ENCODE measurements at places on chromosomes 16 and 17.

GRCh38 chr17:78839762-78840529 is 668 bp downstream of the USP36 start:
- peak; percentile 58 for DNase-seq

DNA sequence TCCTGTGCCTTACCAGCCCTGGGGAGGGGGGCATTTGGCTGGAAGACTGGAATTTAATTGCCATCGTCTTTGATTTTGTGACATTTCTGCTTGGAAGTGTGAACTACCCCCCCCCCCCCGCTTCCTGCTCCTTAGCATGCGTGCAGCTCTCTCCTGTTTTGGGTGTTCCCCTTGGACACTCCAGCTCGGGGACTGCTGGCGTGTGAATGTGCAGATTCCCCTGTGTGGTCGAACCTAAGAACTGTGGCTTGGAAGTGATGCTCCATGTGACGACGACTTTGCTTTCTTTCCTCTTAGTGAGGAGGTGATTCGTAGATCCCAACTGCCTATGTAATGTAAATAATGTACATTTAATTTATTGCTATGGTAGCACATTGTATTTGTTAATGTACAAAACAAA is 26.1 kb downstream of the OR1D5 start:
- no peak for DNase-seq

GRCh38 chr17:2337544-2338314 is 428 bp downstream of the SGSM2 start:
- DNase-seq = peak; percentile 61

- DNase-seq = no peak
These were observed 10.6 kb downstream of the SLC16A3 start for GRCh38 chr17:82239401-82239925.

GRCh38 chr17:66002812-66003211 is 189.1 kb downstream of the CEP112 start:
- no peak for DNase-seq

GRCh38 chr16:74635303-74635702 is 28.4 kb upstream of the GLG1 start:
- DNase-seq = no peak

GRCh38 chr16:72457243-72457940 is 285.4 kb upstream of the PMFBP1 start:
- DNase-seq = no peak

- DNase-seq = no peak
These were observed 21.2 kb upstream of the BCAS3 start for GRCh38 chr17:60656499-60656898.

DNA sequence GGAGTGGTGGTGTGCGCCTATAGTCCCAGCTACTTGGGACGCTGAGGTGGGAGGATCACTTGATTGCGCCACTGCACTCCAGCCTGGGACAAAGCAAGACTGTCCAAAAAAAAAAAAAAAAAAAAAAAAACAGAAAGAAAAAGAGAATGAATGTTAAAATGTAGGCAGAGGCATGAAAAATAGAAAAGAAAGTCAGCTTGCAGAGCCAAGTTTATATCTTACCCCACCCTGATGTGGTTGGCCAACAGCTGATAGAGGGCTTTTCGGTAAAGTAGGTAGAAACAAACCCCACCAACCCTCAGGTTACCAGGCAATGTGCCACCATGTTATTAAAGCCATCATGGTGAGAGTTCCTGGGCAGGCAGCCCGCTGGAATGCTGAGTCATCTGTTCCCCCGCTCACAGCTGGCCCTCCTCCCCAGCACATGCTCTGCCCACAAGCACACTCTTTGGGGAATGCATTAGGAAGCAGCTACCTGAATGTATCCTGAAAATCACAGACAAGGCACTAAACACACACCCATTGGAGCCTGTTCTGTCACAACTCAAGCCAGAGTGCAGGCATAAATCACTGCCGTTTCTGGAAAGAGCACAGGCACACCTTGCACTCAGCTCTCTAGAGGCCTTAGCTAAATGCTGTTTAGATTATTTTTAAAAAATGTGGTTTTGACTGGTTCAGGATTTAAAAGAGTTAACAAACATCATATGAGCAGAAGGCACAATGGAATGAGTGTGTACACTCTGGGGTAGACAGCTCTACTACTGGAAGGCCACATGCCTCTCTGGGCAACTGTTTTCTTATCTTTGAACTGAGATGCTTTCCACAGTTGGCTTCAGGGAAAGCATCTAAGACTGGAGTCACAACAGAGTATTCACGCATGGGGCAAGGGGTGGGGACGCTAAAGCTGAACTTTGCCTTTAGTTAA is 128.5 kb downstream of the PARN start:
- peak; percentile 10 for DNase-seq

DNA sequence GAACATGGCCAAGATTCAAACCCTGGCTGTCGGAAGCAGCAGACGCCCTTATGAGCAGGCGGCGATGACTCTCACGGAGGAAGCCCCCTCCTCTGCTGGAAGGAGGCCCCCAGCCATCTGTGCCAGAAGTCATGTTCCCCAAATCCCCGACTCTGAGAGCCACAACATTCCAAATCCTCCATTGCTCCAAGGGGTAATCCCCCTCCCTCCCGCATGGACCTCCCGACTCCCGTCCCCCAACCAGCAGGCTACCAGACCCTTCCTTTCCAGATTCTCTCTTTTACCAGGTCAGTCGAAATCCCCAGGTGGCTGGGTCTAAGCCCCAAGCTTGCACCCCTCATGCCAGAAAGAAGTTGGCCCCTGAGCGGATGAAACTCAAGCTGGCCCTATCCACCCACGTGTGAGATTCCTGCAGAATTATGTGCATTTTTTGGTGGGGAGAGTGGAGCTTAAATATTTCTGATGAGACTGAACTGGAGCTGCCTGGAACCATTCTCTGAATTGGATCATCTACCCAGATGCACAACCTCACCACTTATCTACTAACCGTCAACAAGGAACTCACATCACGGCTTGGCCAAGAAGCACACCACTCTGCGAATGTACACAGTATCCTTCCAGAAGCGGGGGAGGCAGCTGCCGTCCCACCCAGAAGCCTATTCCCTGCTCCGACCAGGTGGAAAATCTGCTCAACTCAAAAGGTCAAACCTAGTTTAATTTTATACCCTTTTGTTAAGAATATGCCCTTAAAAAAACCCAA is 283.5 kb downstream of the C16orf95 start:
- DNase-seq = no peak

DNA sequence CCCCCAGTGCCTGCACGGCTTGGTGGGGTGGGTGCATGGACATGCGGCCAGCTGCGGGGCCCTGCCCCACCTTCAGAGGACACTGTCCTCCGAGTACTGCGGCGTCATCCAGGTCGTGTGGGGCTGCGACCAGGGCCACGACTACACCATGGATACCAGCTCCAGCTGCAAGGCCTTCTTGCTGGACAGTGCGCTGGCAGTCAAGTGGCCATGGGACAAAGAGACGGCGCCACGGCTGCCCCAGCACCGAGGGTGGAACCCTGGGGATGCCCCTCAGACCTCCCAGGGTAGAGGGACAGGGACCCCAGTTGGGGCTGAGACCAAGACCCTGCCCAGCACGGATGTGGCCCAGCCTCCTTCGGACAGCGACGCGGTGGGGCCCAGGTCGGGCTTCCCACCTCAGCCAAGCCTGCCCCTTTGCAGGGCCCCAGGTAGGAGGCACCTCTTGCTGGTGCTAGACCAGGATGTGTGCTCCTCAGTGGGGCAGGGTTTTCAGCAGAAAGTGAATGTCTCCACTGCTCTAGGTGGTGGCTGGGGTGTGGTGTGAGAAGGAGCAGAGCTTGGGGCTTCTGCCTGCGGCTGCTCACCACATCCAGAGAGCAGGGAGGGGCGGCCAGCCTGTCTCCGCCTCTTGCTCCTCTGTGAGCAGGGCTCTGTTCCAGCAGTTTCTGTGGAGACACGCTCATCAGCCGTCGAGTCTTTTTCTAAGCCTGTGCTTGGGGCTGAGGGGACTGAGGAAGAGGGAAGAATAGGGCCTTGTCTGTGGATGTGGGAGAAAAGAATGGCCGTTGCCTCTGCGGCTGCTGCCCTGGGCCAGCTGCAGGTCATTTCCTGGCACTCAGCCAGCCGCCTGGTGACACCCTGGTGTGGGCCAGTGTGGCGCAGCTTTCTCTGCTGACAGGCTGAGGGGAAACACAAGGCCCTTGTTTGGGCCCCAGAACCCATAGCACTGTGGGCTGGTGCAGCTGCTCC is 2.2 kb downstream of the ZNF276 start:
- DNase-seq = peak; percentile 66

DNA sequence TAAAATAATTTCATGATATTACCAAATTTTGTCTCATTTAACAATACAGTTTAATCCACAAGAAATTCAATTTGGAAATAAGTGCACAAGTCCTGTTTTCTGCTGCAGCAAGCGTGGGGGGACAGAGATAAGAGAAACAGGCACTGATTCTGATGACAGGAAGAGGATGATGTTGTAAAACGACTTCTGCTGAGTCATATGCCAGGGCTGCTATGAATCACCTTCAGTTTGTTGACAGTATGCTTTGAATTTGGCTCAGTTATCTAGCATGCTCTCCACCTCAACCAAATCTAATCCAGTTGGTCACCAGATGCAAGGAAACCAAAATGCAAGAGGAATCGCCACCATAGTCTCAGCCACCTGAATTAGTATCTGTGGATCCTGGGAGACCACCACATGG is 244.1 kb upstream of the MON1B start:
- DNase-seq = no peak

- no peak for DNase-seq
These were observed 39.9 kb downstream of the USP32 start for GRCh38 chr17:60352071-60352470.

DNA sequence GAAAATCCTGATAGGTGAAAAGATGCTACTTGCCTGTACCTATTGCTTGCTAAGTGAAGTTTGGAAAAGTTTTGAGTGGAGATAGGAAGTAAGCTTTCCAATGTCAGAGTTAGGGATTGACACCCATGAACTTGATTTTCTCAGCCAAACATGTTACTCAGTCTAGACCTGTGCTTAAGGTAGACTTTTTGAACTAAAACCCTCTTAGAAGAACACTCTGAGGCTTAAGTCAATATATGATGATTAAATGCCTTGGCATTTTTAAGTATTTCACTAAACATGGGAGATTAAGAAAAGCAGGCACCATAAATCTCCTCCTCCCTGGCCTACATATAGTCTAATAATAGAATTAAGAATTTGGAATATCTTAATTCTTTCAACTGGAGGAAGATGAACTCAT is 785.6 kb upstream of the SOX9 start:
- no peak for DNase-seq

- no peak for DNase-seq
These were observed 62.6 kb downstream of the C16orf78 start for GRCh38 chr16:49436181-49436580.

DNA sequence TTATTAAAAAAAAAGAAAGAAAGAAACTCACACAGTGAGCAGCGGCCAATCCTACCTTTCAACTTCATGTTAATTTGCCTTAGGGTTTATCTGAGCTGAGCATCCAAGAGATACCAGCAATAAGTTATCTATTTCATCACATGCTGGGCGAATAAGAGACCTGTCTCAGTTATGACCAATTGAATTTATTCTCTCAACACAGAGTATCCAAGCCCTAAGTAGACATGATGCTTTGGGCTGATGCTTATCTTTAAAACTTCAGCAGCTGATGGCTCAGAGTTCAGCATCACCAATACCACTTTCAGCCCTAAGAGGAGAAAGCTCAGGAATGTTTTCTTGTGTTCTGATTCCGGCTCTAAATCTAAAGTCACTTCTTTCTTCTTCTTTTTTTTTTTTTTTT is 489.0 kb upstream of the ZFHX3 start:
- DNase-seq = no peak

GRCh38 chr16:3637371-3637923 is 17.0 kb upstream of the DNASE1 start:
- peak; percentile 36 for DNase-seq

DNA sequence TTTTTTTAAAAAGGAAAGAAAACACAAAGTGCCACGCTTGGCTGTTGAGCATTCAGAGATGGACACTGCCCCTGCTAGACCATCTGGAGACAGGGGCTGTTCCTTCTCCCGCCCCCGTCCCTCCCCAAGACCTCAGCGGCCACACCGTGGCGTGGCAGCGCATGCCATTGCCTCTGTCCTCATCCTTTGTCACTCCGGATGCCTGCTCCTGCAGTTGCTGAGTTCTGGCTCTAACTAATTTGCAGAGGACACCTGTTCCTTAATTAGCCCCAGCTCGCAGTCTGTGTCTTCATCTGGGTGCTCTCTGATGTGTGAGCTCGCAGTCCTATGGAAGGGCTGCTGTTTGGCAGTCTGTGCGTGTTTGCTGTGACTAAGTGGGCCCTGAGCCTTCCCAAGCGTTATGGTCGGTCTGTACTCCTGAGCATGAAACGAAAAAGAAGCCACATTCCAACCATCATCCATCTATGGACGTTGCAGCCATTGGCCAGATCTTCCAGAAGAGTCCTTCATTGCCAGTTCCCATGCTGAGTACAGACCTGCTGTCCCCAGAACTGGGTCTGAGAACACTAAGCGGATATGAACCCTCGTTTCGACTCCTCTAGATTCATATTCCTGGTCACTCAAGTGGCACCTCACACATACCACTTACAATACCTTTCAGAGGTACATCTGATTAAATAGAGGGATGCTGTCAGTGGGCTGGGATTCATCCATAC is 40.9 kb upstream of the NAT9 start:
- no peak for DNase-seq

DNA sequence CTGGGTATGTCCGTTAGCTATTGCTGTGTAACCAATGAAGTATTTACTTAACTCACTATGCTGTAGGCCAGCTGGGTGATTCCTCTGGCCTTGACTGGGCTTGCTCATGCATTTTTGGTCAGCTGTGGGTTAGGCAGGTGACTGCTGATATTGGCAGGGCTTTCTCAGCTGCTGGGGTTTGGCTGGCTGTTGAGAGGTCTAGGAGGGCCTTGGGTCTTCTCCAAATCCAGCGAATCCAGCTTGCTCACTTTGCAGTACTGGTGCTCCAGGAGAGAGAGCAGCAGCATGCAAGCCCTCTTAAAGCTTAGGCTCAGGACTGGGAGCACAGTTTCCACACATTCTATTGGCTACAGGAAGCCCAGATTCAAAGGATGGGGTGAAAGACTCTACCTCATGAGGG is 270.1 kb downstream of the PHKB start:
- DNase-seq = no peak

GRCh38 chr16:68351463-68351862 is 40.6 kb downstream of the PRMT7 start:
- DNase-seq = no peak

DNA sequence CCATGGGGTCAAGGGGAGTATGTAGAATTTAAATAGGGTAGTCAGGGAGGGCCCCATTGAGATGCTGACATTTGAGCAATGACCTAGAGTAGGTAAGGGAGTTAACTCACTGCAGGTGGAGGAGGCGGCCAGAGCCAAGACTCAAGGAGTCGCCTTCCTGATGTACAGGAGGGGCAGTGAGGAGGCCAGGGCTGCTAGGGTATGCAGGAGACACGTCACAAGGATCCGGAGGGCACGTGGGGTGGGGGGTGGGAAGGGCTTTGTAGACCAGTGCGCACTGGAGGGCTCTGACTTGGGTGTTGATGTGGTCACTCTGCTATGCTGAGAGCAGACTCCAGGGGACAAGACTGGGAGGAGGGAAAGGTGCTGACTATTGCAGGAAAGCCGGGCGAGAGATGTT is 37.5 kb downstream of the SPECC1 start:
- DNase-seq = no peak
